Jurkat, Clone E6-1 (cell line): ENCODE measurements at places on chromosomes 2 and 18.

- no peak for DNase-seq
Measured at GRCh38 chr2:75949385-75950030, 238.8 kb upstream of the GCFC2 start.

- DNase-seq: peak; percentile 56
Measured at GRCh38 chr2:221517696-221518151, 54.4 kb downstream of the EPHA4 start.

DNA sequence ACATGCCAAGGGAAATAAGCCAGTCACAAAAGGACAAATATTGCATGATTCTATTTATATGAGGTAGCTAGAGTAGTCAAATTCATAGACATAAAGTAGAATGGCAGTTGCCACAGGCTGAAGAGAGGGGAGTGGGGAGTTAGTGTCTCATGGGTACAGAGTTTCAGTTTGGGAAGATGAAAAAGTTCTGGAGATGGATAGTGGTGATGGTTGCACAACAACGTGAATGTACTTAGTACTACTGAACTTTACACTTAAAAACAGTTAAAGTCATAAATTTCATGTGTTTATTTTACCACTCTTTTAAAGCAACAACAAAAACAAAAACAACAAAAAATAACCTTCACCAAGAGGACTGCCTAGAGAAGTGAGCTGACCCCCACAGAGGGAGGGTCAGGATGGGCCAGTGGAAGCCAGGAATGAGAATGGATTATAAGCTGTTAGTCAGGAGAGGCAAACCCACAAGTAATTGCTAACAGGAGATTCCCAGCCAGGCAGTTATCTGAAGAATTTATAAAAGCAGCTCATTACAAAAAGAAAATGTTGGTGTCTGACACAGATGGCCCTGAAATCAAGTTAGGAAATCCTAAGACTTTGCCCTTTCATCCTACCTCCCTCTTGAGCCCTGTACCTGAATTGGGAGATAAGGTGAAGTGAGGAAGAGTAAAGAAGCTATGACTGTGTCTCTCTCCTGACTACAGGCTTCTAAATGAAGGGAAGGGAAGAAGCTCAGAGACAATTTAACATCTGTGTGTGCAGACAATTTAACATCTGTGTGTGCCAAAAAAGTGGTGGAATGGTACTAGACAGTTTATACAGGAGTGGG lies 263.4 kb downstream of the PDE11A start:
- no peak for DNase-seq

DNA sequence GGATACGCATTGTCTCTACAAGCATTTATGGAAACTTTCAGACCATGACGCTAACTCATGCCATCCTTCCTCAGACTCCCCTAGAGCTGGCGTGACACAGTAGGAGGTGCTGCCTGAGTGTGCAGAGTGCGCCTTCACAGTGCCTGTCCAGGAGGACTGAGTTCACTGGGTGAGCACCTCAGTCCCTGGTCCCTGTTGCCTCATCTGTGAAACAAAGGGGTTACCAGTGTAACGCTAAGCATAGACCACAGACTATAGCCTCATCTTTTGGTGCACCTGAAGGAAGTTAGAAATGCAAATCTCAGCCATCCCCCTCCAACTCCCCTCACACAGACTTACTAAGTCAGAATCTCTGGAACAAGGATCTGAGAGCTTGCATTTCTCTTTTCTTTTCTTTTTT lies 142.8 kb downstream of the TMEM17 start:
- DNase-seq: no peak

- no peak for DNase-seq
Measured at GRCh38 chr18:58728719-58729118, 57.5 kb downstream of the MALT1 start.

GRCh38 chr18:7322817-7323485 lies 92.1 kb downstream of the LRRC30 start:
- DNase-seq: no peak

DNA sequence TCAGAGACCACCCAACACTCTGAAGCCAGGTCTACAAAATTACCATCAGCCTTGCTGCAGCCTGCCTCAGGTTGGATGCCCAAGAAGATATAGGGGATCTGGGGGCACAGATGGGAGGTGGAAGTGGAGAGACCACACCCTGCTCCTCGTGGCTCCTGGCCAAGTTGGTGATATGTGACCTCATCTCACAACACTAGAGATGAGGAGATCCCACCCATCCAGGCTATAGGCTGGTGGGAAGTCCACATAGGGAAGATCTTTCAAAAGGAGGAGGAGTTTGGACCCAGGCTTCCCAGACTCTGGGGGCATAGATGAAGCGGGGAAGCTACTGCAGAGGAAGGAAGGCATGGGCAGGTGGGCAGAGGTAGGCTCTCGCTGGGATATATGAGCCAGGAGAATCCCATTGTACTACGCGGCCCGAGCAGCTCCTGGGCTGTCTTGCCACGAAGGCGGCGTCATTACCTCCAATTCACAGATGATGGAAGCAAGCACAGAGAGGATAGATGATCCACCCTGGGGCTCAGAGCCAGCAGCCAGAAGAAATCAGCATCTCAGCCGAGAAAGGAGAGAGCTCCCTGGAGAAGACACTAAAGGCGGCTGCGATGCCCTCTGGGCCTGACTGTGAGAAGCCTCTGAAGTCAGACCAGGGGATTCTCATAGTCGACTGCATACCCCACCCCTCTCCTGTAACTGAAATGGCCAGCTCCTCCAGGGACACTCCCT lies 96.0 kb downstream of the RHOB start:
- no peak for DNase-seq

- no peak for DNase-seq
Measured at GRCh38 chr2:39490586-39490985, 53.5 kb upstream of the MAP4K3 start.

- no peak for DNase-seq
Measured at GRCh38 chr2:41320491-41320890, 727.3 kb upstream of the PKDCC start.

GRCh38 chr18:45652303-45653080 lies 37.2 kb downstream of the SLC14A2 start:
- no peak for DNase-seq

DNA sequence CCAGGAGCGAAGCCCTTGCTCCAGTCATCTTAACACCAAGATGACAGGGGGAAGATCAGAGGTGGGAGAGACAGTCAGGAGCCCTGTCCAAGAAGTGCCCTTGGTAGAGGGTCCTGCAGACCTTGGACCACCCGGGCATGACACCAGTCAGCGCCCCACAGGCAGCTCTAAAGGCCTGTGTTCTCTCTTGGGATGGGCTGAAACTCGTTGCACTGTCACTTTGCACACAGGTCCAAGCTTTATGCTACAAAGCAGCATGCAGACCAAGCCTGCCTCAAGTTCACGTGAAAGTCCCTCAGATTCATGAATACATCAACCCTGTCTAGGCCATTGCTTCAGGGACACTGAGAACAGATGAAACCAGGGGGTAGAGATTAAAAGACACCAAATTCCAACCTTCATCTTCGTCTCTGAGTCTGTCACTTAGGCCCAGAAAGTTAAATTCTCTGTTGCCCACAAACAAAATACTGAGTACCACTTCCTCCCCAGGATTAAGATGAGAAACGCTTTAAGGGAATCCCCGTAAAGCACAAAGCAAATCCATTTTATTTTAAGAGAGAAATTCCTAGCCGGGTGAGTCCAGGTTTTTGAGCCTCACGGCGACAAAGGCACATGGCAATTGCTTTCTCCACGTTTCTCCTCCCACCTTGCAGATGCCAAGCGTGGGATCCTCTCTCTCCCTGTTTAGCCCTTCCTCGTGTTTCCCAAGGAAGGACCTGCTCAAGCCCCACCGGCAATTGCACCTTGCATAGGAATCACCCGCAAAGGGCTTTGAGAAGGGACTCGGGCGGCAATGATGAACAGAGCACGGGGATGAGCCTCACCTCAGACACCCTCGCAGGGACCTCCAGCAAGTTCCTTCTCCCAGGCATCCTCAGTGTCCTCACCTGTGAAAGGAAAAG lies 75.0 kb upstream of the ID2 start:
- no peak for DNase-seq

- DNase-seq: peak; percentile 41
Measured at GRCh38 chr18:24397131-24397693, 412 bp downstream of the OSBPL1A start.

DNA sequence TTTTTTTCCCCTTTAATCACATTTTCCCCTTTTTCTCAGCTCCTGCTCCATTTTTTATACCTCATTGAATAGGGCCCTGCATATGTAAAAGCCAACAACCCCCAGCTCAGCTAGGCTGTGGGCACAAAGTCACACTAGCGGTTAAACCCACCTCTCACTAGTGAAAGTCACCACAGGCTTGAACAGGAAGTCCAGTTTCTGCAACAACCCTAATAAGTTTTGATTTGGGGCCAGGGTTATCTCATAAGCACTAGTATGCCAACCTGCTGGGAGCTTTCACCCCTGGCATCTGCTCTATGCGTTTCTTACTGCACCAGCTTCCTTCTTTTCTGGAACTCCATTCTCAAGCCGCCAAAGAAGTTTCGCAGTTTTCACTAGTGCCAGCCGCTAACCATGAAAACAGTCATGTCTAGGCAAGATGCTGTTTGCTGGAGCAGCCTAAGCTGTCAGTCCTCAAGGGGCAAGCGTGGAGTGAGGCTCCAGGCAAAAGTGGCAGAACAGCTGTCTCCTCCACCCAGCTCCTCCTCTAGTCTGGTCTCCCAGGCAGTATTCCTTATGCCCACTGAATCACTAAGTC lies 197.0 kb upstream of the MEIS1 start:
- DNase-seq: no peak

DNA sequence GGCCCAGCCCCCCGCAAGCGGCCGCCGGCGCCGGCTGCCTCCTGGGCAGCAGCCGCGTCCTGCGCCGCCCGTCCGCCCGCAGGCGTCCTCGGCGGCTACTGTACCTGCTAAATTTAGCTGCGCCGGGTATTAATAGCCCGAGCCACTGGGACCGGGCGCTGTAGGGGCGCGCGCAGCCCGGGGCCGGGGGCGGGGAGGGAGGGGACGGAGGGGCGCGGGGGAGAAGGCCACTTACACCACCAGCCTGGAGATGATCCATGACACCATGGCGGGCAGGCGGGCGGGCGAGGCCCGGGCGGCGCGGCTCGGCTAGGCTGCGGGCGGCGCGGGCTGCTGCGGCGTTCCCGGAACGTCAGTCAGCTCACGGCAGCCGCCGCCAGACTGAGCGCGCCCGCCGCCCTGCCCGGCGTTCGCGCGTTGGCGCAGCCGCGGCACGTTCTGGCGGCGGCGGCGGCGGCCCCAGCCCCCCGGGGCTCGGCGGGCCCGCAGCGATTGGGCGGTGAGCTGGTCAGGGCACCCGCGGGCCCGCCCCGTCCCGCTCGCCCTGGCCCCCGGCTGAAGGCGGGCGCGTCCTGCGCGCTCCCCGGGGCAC lies at the start of gene REEP1:
TSS of gene REEP1 (minus strand) at position 383 of the 592 bp plus-strand sequence. CDS start at position 267, 116 bp downstream.
- DNase-seq: no peak

- no peak for DNase-seq
Measured at GRCh38 chr2:150806336-150806735, 318.9 kb upstream of the RND3 start.

GRCh38 chr2:58865436-58865835 lies 624.3 kb upstream of the FANCL start:
- DNase-seq: no peak

GRCh38 chr2:181677912-181678586 lies 2.3 kb downstream of the NEUROD1 start:
- DNase-seq: peak; percentile 22

DNA sequence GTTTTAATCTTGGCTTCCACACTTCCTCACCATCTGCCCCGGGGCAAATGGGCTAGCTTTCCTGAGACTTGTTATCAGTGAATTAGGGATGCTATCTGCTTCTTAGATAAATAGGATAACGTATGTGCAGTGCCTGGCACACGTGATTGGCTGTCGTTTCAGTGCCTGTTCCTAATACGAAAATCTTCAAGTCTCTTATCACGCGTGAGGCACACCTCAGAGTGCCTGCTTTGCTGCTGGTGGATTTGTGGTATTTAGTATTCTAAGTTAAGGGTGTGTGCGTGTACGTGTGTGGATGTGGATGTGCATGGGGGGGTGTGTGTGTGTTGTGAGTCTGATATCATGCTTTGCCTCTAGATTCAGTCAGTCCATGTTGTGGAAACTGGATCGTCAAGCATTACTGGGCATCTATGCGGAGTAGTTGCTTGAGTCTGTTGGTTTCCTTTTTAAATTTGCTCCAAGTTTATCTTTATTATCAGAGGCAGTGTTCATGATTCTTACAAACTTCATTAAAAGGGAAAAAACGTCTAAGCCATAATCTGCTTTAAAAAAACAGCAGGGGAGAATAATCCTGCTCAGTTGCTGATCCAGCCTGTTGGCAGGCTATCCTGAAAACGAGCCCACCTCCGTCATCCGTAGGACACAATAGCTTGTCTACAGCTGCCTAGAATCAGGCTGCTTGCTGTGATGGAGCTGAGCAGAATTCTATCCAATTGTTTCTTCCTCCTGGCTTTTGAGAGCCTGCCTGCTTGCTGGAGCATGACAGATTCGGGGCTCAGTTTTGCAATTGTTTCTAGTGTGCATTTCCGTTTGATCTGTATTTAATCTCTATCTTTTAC lies 6.6 kb downstream of the SH3RF3 start:
- peak; percentile 48 for DNase-seq

DNA sequence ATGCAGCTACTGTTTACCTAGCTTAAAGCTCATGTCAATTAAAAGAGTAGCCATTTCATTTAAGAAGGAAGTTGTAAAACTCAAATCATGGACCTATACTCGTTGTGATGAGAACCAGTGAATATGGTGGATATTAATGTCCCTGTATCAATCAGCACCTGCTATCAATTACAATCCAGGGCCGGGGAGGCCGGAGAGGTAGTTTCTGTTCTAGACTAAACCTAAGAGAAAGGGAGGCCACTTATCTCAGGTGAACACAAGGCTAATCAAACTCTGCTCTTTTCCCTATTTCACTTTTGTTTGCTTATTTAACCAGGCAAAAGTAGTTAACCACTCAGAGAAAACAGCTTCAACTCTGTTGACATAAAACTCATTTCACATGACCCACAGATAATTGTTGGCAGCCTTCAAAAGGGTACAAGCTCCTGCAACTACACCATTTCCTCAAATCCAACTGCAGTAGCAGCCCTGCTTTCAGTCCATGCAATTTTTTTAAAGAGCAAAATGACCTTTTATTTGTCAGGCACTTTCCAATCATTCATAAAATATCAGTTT lies 27.8 kb upstream of the SLC9A2 start:
- DNase-seq: no peak

DNA sequence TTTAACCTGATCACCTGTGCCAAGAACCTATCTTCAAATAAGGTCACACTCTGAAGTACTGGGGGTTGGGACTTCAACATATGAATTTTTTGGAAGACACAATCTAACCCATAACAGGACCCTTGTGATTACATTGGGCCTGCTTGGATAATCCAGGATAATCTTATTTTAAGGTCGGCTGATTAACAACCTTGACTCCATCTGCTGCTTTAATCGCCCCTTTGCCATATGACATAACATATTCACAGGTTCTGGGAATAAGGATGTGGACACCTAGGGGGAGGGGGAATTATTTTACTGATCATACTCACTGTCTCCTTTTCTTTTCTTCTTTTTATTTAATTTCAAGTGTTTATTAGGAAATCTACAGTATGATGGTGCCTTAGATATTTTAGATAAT lies 34.8 kb downstream of the CDH20 start:
- no peak for DNase-seq

- DNase-seq: no peak
Measured at GRCh38 chr2:98604547-98604946, 3.8 kb downstream of the COA5 start.

- DNase-seq: no peak
Measured at GRCh38 chr2:166468124-166469024, 25.7 kb downstream of the SCN7A start.
